CD8-positive, alpha-beta T cell (primary cell): ENCODE measurements at places on chromosomes 4 and X. TPM values are rescaled to one million over a fixed set of nuclear protein-coding genes. Genes with fewer than 3 reads are reported as not detected.

GRCh38 chr4:38759113-38759789 is 23.5 kb downstream of the TLR10 start:
- DNase-seq = peak; percentile 74

Gene MAGEB1
- total RNA-seq = not detected

GRCh38 chr4:109046471-109047201 is 255.8 kb downstream of the COL25A1 start:
- no peak for DNase-seq

Gene PARM1
- total RNA-seq = not detected

Gene TKTL2
- not detected for total RNA-seq

DNA sequence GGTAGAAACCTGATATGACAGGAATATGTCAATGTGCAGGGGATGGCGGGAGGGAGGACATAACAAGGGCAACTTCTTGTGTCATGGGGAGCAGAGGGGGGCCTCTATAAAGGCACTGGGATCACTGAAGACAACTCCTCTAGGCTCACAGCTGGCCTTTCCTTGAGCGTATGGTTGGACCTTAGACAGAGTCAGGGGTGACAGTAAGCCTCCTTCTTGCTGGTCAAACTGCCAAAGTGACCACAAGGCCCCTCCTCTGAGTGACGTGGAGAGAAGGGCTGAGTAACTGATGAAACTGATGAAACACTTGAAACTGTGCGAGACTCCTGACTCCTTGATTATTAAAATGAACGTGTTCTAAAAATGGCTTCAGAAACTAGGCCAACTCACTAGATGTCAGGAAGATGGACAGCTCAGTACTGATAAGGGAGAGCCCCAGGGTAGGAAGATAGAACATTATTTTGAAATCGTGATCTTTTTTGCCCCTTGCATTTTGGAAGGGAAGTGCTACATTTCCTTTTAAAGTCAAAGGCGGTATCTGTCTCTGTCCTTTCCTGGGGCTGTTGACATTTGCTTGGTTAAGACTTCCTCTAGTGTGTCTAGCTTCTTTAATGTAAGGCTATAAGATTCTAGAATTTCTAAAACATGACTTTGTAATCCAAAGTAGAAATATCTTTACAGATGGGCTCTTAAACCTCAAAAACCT is 1.6 kb downstream of the RAB33A start:
- no peak for DNase-seq

Gene PHOX2B
- not detected for total RNA-seq

DNA sequence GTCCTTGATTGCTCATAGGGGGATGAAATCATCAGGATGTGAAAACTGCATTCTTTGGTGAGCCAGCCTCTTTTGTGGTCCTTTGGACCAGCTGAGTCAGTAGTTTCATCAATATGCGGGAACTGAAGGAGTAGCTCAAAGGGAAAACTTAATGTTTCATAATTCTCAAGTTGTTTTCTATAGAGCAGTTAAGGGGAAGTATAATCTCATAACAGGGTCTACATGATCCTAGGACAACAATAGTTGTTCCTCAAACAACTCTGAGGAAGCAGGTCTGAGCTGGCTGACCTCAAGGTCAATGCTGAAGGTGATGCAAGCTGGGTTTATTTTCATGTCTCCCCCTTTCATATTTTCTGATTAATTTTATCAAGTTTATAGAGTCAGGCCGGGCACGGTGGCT is 36.1 kb upstream of the IRF2 start:
- no peak for DNase-seq

DNA sequence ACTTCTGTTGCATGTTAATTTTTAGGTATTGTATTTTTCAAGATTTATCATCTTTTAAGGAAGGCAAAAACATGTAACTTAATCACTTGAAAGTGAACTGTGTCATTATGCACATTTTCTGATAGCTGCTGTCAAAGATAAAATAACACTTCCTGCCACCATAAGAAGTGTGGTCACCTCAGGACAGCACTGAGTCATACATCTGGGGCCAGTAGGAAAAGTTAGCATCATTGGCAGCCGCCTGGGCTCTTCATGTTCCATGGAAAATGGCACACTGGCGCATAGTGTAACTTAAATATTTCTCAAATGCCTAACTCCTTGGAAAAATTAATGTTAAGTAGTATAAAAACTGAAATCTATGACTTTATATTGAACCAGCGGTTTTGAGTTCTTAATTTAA is 24.2 kb downstream of the CNKSR2 start:
- no peak for DNase-seq

- DNase-seq = no peak
These were observed 269.6 kb downstream of the DKK2 start for GRCh38 chr4:106766519-106766918.

- no peak for DNase-seq
These were observed 752 bp upstream of the ATP6AP2 start for GRCh38 chrX:40579900-40580536.
